Stimulated activated CD8-positive, alpha-beta memory T cell treated with anti-CD3 and anti-CD28 coated beads, Interleukin-4, amount 100 ng/mL, for 1 hour (primary cell): ENCODE measurements at places on chromosomes 2 and 18.

DNA sequence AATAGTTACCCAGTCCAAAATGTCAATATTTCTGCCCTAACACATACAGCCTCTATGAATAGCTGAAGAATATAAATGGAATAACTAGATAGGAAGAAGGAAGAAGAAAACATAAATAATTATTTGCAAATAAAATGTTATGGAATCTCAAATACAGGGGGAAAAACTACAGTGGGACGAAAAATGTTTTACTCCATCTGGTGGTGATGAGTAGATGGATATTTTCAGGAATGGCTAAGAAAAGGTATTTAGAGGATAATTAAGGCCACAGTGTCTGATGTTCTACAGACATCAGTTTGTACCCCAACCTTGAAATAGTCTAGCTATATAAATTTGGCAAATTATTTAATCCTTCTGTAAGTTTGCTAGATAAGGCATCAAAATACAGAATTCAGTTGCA, 178.1 kb upstream of the FSHR start:
- DNase-seq: no peak

DNA sequence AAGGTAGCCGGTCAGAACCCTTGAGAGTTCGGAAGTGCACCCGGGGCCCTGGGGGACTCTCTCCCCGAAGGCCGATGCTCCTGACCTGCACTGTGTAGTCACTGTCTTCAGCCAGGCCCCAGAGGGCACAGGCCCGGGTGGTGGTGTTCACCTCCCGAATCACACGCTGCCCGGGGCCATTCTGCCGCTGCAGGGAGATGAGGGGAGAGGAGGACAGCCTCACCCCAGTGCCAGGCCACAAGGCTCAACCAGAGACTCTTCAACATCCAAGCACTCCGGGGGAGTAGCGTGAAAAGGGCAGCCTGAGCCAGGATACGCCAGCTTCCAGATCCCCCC, 1.1 kb downstream of the FNDC4 start:
- DNase-seq: no peak

DNA sequence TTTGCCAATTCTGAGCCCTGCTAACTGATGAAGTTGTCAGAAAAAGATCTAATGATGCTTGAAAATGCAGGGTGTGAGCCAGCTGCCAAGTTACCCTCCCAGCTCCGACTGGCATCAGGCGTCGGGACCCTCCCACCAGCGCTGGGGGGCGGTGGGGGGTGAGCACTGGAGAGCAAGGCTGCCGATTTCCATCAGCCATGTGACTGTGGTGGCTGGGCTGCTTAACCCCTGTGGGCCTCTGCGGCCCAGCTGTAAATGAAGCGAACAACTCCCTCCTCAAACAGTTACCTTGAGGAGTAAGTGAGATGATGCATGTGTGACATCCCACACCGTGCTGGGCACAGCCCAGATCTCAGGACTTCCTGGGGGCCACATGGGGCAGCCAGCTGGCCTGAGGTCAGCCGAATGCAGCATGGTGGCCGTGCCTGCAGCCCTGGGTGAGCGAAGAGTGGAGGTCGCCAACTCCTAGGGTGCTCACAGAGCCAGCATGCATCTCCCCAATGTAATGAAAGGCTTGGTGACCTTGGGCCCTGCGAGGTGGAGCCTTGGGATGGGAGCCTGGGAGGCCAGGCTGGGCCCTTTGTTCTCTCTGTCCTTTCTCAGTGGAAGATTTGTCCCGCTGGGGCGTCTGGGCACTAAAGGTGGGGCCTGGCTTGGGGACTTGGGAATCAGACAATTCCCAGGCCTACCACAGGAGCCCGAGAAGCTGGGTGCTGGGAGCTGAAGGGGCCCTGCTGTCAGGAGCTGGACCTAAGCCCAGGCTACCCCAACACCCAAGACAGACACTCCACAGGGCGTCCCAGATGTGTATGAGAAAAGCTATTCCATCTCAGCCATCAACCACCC, 25.1 kb downstream of the CIB4 start:
- DNase-seq: no peak

DNA sequence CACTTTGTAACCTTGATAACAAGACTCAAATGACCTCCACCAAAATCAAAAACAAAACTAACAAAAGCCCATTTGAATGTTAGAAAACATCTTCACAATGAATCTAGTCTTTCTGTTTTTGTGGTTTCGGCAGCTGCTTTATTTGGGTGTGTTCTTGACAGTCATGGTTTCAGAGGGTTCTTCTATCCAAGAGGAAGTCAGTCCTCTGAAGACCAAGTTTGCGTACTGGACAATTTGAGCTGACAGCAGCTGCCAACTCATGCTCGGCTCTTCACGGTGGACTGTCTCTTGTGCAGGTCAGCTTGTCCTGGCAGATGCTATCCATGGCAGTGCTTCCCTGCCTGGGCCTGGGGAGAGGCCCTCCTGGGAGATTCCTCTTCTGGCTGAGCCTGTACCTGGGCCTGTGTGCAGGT, 91.0 kb downstream of the TMEM17 start:
- DNase-seq: no peak

- no peak for DNase-seq
Measured at GRCh38 chr2:220310451-220310861, 683.0 kb downstream of the SLC4A3 start.

- DNase-seq: no peak
Measured at GRCh38 chr2:113083296-113083695, 15.5 kb downstream of the IL1F10 start.

- no peak for DNase-seq
Measured at GRCh38 chr18:48589797-48590519, 51.1 kb downstream of the CTIF start.

DNA sequence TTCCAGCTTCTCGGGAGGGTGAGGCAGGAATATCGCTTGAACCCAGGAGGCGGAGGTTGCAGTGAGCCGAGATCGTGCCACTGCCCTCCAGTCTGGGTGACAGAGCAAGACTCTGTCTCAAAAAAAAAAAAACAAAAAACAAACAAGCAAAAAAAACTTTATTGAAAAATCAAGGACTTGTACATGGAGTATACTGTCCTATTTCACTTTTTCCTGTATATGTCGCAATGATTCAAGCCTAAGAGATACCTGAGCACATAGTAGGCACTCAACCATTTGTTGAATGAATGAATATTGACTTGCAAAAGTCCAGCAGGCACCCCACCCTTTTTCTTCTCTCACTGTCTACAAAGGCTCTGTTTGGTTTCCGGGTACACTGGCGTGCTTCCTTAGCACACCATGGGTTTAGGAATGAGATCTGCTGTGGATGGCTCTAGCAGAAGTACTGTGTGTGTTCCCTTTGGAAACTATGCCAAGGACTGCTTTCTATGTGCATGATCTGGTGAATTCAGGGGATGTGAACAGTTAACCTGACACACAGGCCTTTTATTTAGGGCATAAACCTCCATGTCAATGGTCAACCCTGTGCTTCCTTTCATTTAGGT, 6.1 kb downstream of the APCDD1 start:
- DNase-seq: no peak

GRCh38 chr2:215355801-215356200, 43.9 kb downstream of the ATIC start:
- no peak for DNase-seq

- no peak for DNase-seq
Measured at GRCh38 chr18:43274526-43274925, 2.8 kb downstream of the SYT4 start.

GRCh38 chr2:75751360-75751759, 40.6 kb upstream of the GCFC2 start:
- DNase-seq: no peak

GRCh38 chr2:200649724-200650123, 63.9 kb downstream of the AOX1 start:
- DNase-seq: no peak

GRCh38 chr2:211898702-211899101, 639.9 kb downstream of the ERBB4 start:
- DNase-seq: no peak

GRCh38 chr18:25350489-25351251, 1.3 kb downstream of the ZNF521 start:
- no peak for DNase-seq

DNA sequence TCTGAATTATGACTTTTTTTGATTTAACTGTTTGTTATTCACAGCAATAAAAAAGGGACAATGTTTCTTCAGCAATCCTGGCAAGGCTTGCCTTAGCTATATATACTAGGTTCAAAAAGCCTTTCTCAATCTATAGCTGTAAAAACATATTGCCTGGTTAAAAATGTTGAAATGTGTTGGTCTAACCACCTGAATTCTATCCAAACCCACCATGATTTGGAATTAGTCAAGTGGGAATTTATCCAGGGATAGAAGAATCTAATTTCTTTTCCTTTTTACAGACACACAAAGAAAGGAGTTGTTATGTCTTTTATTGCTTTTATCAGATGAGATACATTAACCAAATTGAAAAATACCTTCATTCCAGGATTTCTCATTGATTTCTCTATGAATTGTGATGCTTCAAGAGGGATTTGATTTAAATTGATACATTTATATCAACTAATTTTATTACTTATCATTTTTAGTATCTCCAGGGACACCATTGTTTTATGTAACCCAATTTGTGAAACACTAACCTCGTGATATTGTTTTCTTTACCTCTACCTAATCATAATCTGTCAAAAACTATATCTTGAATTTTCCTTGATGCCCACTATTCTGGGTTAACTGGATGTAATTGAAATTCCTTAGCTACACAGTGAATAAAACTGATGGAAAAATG, 88.1 kb downstream of the LRP1B start:
- no peak for DNase-seq

GRCh38 chr2:43175020-43175441, 51.4 kb downstream of the ZFP36L2 start:
- no peak for DNase-seq

GRCh38 chr2:151241224-151241623, 20.4 kb downstream of the RBM43 start:
- DNase-seq: no peak

DNA sequence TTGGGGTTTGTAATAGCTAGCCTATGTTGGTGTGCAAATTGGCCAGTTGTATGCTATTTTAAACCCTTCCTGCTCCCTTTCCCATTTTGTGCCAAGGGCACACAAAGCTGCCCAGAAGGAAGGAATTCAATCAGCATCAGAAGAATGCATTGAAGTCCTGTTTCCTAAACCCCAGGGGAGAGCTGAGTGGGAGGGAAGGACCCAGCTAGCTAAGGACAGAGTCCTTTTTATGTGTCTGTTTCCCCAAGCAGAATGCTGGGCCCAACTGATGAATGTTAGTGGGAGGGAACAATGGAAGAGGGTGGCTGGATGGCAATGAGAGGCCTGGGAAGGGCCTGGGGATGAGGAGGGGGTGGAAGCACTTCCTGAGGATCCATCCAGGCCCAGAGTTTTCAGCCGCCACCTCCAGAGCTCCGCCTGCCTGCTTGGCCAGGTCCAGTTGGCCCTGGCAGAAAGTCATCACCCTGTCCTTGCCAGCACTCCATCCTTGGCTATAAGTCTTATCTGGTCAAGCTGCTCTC, 32.7 kb downstream of the MEX3C start:
- no peak for DNase-seq

GRCh38 chr2:55957142-55957541, 33.6 kb upstream of the EFEMP1 start:
- DNase-seq: no peak

DNA sequence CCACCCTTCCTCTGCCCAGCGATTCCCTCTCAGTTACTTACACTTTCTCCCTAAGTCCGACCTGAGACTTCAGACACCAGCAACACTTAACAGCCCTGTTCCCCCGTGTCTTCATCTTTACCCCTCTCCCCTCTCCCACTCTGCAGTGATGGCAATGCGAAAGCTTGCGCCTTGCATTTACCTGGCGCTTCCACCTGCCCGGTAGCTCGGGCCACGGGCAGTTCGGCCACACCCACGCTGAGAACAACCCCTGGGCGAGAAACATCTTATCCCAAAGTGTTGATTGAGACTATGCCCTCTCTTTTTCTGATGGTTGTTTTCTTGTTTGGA, 558 bp downstream of the DNAJC10 start:
- DNase-seq: no peak

DNA sequence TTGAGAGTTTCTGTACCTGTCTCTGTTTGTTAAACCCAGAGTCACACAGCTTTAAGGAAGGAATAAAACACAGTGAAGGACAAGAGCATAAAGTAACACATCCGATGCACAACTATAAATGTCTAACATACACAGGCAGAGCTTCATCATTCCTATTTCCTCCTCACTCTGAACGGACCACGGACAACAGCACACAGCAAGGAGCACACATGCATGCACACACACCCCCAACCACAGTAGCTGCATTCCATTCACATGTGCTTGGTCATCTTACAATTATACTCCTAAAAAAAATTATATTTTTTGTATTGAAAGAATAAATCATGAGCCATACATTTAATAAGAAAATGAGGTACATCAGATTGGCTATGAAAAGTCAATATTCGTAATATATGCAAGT, 58.3 kb downstream of the ID2 start:
- DNase-seq: no peak

- no peak for DNase-seq
Measured at GRCh38 chr2:201858281-201859184, 52.2 kb downstream of the CDK15 start.

DNA sequence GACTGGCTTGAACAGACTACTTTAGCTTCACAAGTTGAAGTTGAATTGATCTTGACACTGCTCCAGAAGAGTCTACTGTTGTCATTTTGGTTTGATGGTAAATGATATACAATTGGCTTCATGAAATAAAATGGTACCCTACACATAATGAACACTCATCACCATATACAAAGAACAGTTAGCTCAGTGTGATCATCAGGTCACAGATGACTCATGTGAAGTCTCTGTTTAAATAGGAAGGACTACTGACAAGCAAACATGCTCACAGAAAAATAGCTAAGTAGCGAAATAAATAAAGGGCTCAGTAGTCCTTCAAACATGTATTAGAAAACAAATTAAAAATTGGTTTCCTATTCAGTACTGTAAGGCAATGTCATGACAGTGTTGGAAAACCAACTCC, 96.2 kb downstream of the MEIS1 start:
- no peak for DNase-seq

GRCh38 chr2:10646153-10646552, 43.6 kb downstream of the NOL10 start:
- no peak for DNase-seq

- DNase-seq: no peak
Measured at GRCh38 chr2:15751477-15751876, 159.8 kb downstream of the DDX1 start.

DNA sequence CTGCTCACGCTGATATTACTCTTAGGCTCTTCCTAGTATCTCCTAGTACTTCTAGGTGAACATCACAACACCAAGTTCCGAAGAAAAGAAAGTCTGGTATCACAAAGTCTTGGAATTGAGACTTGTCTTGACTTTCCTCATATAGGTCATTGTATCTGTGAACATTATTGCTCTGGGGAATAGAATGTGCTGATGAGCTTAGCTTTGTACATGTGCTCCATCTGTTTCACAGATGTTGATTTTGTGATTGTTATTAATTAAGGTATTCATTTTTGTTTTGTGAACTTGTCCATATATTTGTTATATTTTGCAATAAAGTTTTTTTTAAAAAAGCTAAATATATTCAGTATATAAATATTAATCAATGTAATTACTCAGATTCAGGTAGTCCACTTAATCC, 111.7 kb downstream of the BABAM2 start:
- no peak for DNase-seq
